Natural killer cell (primary cell): ENCODE measurements at places on chromosomes 7 and 10. TPM values are rescaled to one million over a fixed set of nuclear protein-coding genes. Genes with fewer than 3 reads are reported as not detected.

HECW1 gene
- total RNA-seq: not detected

LRRN3 gene
- 0.90 TPM for total RNA-seq

AGAP6 gene
- total RNA-seq: 11.7 TPM

CREB5 gene
- 0.52 TPM for total RNA-seq

ERCC6 gene
- 52.6 TPM for total RNA-seq

LIMK1 gene
- 55.0 TPM for total RNA-seq

GPR37 gene
- not detected for total RNA-seq

ZNF467 gene
- total RNA-seq: 5.4 TPM

TMEM130 gene
- total RNA-seq: not detected

RPP30 gene
- 22.6 TPM for total RNA-seq

CYP2C9 gene
- total RNA-seq: not detected

TFR2 gene
- 9.8 TPM for total RNA-seq

PNLIP gene
- not detected for total RNA-seq

PCDH15 gene
- total RNA-seq: not detected

HABP2 gene
- total RNA-seq: not detected

GRCh38 chr7:88111140-88111743 is 108.6 kb downstream of the SRI start:
- no peaks in the 10 kb centered on the region for H3K27me3 ChIP-seq
- H3K4me1 ChIP-seq: no peaks in the 10 kb centered on the region
- no peak overlapping the region for H3K4me3 ChIP-seq
- H3K36me3 ChIP-seq: no peaks in the 10 kb centered on the region
- no peak overlapping the region for H3K27ac ChIP-seq

DNA sequence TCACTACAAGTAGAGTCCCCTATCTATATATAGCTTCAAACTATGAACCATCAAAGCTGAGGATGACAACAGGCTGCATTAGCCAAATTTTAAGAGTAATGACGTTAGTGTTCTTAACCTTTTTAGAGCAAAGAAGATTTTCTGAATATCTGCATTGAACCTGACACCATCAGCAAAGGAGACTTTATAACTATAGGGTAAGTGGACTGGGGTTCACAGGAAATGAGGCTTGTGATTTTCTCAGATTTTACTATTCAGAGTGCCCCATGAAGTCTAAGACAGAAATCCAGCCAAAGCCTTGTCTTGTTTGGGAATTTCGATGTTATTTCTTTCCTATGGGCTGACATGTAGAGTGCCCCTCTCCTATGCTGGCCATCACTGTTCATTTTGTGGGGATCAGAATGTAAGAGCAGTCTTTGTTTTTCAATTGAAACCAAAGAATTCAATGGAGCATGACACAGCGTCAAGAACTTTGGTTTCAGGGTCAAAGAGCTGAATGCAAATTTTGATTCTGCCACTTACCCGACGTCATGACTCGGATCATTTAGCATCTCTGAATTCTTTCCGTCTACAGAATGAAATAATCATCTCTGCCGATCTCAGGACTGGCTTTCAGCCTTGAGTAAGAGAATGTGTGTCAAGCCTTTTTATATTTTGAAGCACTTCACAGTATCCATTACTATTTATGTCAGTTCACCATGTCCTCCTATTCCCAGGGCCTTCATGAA is 52.7 kb downstream of the DENND11 start:
- H3K27me3 ChIP-seq: no peaks in the 10 kb centered on the region
- no peaks in the 10 kb centered on the region for H3K4me1 ChIP-seq
- peaks cover 80% of the 10 kb centered on the region for H3K36me3 ChIP-seq
- no peak for DNase-seq
- H3K27ac ChIP-seq: no peak overlapping the region

- H3K4me3 ChIP-seq: no peak overlapping the region
- H3K36me3 ChIP-seq: no peaks in the 10 kb centered on the region
- peak overlapping the region; percentile 44 for H3K27ac ChIP-seq
These were observed 5.3 kb downstream of the PTPN12 start for GRCh38 chr7:77542409-77542808.

DNA sequence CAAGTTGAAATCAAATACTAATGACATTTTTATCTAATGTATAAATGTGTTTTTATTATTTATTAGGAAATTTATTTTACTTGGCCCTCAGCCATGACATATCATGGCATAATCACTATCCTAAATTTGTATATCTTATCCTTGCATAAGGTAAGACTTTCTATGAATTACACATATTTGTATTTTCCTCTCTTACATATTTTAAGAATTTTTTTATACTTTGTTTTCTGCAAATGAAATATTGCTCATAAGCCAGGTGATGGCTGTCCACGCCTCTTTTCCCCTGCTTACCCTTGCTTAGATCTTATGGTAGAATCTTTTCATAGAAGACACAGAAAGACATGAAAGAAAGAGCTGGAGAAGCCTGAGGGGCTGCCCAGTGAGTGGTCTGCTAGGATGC is 48.2 kb downstream of the IKZF1 start:
- peaks cover 78% of the 10 kb centered on the region for H3K4me1 ChIP-seq
- H3K4me3 ChIP-seq: no peak overlapping the region
- peaks cover 51% of the 10 kb centered on the region for H3K36me3 ChIP-seq
- H3K27me3 ChIP-seq: no peaks in the 10 kb centered on the region

- no peak overlapping the region for H3K4me3 ChIP-seq
- no peak overlapping the region for H3K27ac ChIP-seq
- no peaks in the 10 kb centered on the region for H3K36me3 ChIP-seq
- DNase-seq: no peak
- H3K27me3 ChIP-seq: no peaks in the 10 kb centered on the region
These were observed 195.3 kb downstream of the PPP1R9A start for GRCh38 chr7:95102662-95103061.

- H3K36me3 ChIP-seq: no peaks in the 10 kb centered on the region
- peaks cover 27% of the 10 kb centered on the region for H3K4me1 ChIP-seq
- H3K4me3 ChIP-seq: no peak overlapping the region
- no peak for DNase-seq
- peak overlapping the region; percentile 22 for H3K27ac ChIP-seq
- no peaks in the 10 kb centered on the region for H3K27me3 ChIP-seq
These were observed 27.6 kb upstream of the PIK3AP1 start for GRCh38 chr10:96747734-96748550.

DNA sequence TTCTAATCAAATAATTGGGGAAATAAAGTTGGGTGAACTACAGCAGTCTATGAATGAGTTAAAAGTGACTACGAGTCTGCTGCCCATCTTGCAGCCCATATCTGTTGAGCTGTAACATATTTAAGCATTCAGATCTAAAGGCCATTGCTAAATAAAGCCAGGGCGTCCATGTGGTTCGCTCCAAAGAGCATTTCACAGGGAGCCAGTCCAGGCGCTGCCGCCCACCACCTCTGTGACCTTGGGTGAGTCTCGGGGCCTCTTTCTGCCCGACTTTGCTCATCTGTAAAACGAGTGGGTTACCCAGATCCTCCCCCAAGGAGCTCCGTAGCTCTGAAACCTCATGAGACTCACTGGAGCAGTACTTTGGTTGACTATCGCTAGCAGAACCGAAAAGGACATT is 223.1 kb downstream of the CUX1 start:
- H3K36me3 ChIP-seq: no peaks in the 10 kb centered on the region
- H3K27me3 ChIP-seq: no peaks in the 10 kb centered on the region
- H3K27ac ChIP-seq: no peak overlapping the region
- no peak overlapping the region for H3K4me3 ChIP-seq

- peaks cover 7% of the 10 kb centered on the region for H3K4me1 ChIP-seq
- DNase-seq: no peak
- H3K36me3 ChIP-seq: no peaks in the 10 kb centered on the region
- no peak overlapping the region for H3K27ac ChIP-seq
These were observed 121.3 kb downstream of the MPP7 start for GRCh38 chr10:28181478-28182096.

GRCh38 chr7:130276796-130277762 is 10.4 kb downstream of the CPA2 start:
- H3K4me1 ChIP-seq: peaks cover 4% of the 10 kb centered on the region
- DNase-seq: no peak
- H3K27ac ChIP-seq: no peak overlapping the region

GRCh38 chr10:97207131-97207530 is 21.4 kb upstream of the SLIT1 start:
- H3K4me3 ChIP-seq: no peak overlapping the region
- no peak overlapping the region for H3K27ac ChIP-seq
- H3K27me3 ChIP-seq: no peaks in the 10 kb centered on the region
- DNase-seq: no peak

DNA sequence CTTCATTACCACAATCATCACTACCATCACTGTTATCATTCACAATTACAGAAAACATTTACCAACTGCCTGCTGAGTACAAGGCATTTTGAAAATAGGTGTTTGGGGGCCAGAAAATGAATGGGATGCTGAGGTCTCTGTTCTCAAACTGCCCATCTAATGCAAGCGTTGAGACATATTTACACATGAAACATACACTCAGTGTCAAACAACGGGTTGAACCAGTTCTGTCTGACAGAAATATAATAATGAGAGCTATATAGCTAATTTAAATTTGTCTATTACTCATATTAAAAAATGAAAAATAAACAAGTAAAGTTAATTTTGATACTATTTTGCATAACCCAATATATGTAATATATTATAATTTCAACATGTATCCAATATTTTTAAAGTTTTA is 303.1 kb downstream of the KCNMA1 start:
- H3K27ac ChIP-seq: no peak overlapping the region
- H3K4me1 ChIP-seq: no peaks in the 10 kb centered on the region
- no peaks in the 10 kb centered on the region for H3K27me3 ChIP-seq
- DNase-seq: no peak
- H3K36me3 ChIP-seq: no peaks in the 10 kb centered on the region

- H3K36me3 ChIP-seq: no peaks in the 10 kb centered on the region
- no peak overlapping the region for H3K4me3 ChIP-seq
- H3K27me3 ChIP-seq: no peaks in the 10 kb centered on the region
- no peak for DNase-seq
- no peaks in the 10 kb centered on the region for H3K4me1 ChIP-seq
These were observed 1.7 kb downstream of the COL28A1 start for GRCh38 chr7:7533831-7534430.

DNA sequence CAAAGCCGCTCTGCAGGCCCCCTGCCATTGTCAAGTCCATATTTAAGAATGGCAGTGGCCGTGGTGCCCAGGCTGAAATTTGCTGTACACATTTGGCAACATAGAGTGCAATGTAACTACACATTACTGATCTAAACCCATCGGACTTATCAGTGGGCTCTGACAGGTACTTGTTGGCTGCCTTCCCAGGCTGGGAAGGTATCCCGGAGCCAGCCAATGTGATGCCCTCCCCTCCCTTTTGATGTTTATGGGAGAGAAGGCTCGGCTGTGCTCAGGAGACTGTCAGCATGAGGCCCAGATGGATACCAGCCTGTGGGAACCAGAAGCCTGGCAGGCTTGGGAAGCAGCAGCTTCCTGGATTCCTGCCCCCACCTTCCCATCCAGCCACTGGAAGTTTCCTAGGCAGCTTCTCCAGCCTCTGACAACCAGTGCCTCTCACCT is 146.1 kb upstream of the TCF7L2 start:
- H3K27ac ChIP-seq: no peak overlapping the region
- no peaks in the 10 kb centered on the region for H3K27me3 ChIP-seq
- no peaks in the 10 kb centered on the region for H3K36me3 ChIP-seq
- no peak for DNase-seq

DNA sequence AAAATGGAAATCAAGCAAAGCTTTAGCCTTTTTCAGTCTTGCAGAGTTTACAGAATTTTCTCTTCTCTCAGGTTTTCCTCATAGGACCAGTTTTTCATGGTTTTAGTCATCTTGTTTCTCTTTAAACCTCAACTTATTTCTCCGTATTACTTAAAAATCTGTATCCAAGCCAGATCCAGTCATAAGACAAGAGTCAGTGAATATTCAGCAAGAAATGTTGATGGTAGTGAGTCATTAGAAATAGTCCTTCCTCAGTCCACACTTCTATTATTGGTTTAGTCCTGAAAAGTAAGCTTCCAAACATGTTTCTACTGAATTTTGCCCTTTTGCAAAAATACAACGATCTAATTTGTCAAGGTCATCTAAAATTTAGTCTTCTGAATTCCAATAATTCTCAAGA is 107.0 kb downstream of the VIM start:
- H3K4me3 ChIP-seq: no peak overlapping the region
- H3K36me3 ChIP-seq: no peaks in the 10 kb centered on the region
- H3K27me3 ChIP-seq: no peaks in the 10 kb centered on the region
- no peak overlapping the region for H3K27ac ChIP-seq
- DNase-seq: no peak

DNA sequence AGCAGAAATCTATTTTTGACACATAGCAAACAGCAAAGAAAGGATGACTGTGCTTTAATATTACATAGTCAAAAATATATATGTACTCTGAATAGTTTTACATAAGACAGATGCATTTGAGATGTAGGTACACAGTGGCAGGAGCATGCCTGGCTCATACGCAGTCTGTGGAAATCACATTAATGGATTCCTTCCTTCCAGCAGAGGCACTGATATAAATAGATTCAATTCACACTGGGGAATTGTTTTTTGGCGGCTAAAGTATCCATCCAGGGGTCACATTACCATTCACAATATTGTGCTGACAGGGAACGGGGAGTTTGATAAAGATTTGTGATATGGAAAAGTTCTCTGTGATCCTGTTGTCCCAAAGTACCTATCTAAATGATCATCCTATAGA is 72.5 kb upstream of the AGR3 start:
- no peak overlapping the region for H3K4me3 ChIP-seq
- no peaks in the 10 kb centered on the region for H3K27me3 ChIP-seq
- no peak overlapping the region for H3K27ac ChIP-seq
- no peak for DNase-seq
- H3K4me1 ChIP-seq: no peaks in the 10 kb centered on the region

DNA sequence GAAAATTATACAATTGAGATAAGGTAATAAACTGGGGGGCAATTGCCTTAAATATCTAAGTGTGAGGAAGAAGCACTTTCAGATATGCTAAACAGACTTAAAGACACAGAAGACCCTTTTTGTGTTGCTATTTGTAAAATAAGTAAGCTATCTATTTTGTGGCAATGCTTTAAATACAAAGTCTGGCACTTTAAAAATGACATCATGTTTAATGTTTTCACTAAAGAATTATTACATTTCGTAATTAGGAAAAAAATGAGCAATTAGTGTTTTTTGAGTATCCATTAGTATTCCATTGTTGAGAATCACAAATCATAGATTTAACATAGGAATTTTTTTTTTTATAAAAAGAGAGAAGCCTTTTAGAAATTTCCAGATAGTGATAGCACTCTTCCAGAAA is 2.1 kb downstream of the CREB5 start:
- peaks cover 14% of the 10 kb centered on the region for H3K4me1 ChIP-seq
- H3K27ac ChIP-seq: no peak overlapping the region
- no peak overlapping the region for H3K4me3 ChIP-seq
- H3K36me3 ChIP-seq: no peaks in the 10 kb centered on the region
- H3K27me3 ChIP-seq: peaks cover 26% of the 10 kb centered on the region

DNA sequence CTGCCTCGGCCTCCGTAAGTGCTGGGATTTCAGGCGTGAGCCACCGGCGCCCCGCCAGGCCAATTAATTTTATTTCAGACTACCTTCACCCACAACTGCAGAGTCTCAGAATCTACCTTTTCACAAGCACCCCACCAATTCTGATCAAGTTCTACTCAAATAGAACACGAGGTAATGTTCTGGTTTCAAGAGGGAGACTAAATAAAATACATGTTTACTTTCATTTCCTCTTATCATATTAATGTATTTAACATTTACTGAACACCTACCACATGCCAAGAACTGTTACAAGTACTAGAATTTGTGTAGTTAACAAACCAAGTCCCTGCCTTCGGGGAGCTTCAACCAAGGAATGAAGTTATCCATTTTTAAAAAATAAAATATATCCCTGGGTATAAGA is 25.5 kb upstream of the RGS10 start:
- H3K4me1 ChIP-seq: no peaks in the 10 kb centered on the region
- no peak for DNase-seq
- H3K27me3 ChIP-seq: no peaks in the 10 kb centered on the region
- H3K4me3 ChIP-seq: no peak overlapping the region
- H3K27ac ChIP-seq: no peak overlapping the region

- no peak overlapping the region for H3K4me3 ChIP-seq
- no peak overlapping the region for H3K27ac ChIP-seq
- H3K4me1 ChIP-seq: peaks cover 8% of the 10 kb centered on the region
- H3K36me3 ChIP-seq: peaks cover 6% of the 10 kb centered on the region
These were observed 13.7 kb downstream of the RPS24 start for GRCh38 chr10:78047314-78047891.
